Stimulated activated CD4-positive, alpha-beta T cell treated with anti-CD3 and anti-CD28 coated beads, Interleukin-4, amount 100 ng/mL, for 4 hours (primary cell): ENCODE measurements at places on chromosomes 7 and 10.

DNA sequence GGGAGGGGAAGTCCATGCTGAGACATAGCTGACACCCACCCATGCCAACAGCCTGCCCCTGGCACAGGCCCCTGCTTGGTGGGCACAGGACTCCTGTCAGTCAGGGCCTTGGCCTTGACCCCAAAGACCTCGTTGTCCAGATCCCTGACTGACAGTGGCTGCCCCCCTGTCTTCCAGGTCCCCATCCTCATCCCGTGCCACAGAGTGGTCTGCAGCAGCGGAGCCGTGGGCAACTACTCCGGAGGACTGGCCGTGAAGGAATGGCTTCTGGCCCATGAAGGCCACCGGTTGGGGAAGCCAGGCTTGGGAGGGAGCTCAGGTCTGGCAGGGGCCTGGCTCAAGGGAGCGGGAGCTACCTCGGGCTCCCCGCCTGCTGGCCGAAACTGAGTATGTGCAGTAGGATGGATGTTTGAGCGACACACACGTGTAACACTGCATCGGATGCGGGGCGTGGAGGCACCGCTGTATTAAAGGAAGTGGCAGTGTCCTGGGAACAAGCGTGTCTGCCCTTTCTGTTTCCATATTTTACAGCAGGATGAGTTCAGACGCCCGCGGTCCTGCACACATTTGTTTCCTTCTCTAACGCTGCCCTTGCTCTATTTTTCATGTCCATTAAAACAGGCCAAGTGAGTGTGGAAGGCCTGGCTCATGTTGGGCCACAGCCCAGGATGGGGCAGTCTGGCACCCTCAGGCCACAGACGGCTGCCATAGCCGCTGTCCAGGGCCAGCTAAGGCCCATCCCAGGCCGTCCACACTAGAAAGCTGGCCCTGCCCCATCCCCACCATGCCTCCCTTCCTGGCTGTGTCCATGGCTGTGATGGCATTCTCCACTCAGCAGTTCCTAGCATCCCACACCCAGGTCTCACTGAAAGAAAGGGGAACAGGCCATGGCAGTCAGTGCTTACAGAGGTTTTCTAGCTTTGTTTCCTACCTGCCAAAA is 197.2 kb downstream of the EBF3 start:
- DNase-seq: no peak

DNA sequence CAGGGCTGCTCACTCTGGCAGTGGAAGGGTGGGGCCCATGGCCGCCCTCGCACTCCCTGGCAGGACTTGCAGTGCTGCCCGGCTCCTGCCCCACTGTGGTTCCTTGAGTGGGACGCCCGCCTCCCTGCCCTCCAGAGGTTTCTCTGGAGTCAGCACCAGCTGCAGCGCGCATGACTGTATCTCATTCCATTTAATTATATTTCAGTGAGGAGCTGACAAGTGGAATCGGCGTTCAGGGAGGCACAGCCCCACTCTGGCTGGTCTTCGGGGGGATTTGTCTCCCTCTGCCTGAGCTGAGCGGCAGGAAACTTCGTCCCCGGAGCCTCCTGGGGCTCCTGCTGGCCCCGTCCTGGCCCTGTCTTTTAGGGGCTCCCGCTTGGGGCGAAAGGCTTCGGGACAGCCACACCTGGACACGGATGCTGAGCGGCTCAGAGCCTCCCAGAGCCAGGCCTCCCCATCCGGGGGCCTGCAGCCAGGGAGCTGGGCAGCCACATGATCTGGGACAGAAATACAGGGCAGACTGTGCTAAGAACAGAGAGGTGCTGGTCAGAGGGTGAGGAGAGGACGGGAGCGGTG is 75.3 kb upstream of the NKX6-2 start:
- no peak for DNase-seq

GRCh38 chr7:148543-148931 is 43.8 kb upstream of the FAM20C start:
- no peak for DNase-seq

DNA sequence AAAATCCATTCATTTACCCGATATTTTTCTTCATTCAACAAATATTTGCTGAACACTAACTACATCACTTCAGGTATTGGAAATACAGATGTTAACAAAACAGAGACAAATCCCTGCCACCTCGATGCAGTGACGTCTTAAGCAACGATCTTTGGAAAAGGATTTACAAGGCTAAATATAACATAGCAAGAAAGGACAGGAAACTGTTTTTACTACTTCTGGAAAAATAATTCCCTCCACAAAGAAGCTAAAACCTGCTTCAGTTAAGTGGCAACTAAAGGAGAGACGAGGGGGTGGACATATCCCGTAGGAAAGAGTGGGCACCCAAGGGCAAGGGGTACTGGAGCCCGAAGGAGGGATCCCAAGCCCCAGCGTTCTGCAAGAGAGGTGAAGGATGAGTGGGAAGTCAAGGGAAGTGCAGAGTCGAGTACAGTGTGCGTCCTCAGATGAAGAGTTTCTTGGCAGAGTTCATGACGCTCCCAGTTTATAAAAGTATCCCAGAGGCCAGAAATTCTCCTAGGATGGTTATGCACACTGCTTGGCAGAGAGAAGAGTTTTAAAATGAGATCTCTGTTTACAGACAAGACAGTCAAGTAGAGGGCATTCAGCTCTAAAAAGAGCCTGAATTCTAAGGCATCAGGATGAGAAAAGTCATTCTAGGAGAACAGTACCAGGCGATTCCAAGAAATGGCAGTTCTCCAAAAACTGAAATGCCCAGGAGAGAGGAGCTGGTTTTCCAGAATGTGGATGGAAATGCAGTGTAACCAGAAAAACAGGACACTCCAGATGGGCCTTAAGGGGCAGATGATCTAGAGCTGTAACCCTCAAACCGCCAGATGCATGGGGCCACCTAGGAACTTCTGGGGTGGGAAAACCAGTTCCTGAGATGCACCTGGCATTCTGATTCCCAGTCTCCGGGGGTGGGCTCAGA is 97.3 kb downstream of the GRB10 start:
- DNase-seq: no peak

GRCh38 chr10:113060201-113061053 is 110.4 kb downstream of the TCF7L2 start:
- no peak for DNase-seq

- no peak for DNase-seq
These were observed 114.1 kb downstream of the RNF216 start for GRCh38 chr7:5667391-5667790.

GRCh38 chr7:129225206-129225930 is 538 bp downstream of the AHCYL2 start:
- peak; percentile 44 for DNase-seq

- DNase-seq: no peak
These were observed 124.3 kb downstream of the THSD7A start for GRCh38 chr7:11707606-11708193.

DNA sequence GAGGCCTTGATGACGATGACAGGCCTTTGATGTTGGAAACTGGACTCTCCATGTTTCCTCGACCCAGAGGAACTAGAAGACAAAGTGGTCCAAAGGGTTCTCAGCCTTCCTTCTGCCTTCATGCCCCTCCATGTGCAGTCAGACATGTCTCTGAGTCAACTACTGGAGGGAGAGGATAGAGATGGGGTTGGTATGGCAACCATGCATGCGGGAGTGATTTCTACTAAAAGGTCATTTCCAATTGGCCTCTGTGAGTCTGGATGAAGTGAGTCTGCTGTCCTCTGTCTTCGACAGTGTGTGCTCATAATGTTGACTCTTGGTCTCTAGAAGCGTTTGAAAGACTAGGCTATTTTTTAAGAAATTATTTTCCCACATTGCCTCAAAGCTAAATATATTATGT is 29.2 kb downstream of the STK17A start:
- DNase-seq: no peak

DNA sequence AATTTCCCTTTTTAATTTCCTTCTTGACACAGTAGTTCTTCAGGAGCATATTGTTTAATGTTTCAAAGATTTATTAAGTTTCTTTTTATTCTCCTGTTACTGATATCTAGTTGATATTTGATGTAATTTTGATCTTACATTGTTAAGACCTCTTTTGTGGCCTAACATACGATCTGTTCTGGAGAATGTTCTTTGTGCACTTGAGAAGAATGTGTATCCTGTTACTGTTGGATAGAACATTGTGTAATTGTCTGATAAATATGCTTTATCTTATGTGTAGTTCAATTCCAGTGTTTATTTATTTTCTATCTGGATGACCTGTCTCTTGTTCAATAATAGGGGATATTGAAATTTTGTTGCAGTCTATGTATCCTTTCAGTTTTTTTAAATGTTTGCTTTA is 106.7 kb downstream of the ITGB1 start:
- DNase-seq: no peak
